ENCODE measurements at places on chromosomes 16 and 17.

GRCh38 chr16:14172200-14172809 lies 101.2 kb downstream of the MRTFB start:
- no peak for DNase-seq

- no peak for DNase-seq
Observed at GRCh38 chr17:5921512-5922282, 148.5 kb upstream of the WSCD1 start.

DNA sequence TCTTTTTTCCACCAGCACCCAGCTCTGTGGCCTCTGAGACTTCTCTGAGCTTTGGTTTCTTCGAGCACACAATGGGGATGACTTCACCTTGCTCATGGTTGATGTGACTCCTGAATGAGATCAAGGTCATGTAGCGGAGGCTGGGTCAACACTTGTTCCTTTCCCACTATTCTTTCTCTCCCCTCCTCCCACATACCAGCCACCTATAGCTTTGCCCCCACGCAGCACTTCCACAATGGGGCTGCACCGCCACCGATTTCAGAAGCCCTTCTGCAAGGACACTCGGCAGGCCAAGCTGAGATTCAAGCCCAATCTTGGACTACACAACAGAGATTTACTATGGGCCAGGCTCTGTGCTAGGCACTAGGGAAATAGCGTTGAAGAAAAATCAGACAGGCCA lies 14.4 kb downstream of the TRIM25 start:
- DNase-seq, result no peak

GRCh38 chr17:68710035-68710780 lies 109.0 kb upstream of the FAM20A start:
- DNase-seq, result no peak

GRCh38 chr17:9951803-9952202 lies 46.7 kb upstream of the RCVRN start:
- no peak for DNase-seq

GRCh38 chr17:296906-297690 lies 55.5 kb downstream of the RPH3AL start:
- DNase-seq, result no peak

DNA sequence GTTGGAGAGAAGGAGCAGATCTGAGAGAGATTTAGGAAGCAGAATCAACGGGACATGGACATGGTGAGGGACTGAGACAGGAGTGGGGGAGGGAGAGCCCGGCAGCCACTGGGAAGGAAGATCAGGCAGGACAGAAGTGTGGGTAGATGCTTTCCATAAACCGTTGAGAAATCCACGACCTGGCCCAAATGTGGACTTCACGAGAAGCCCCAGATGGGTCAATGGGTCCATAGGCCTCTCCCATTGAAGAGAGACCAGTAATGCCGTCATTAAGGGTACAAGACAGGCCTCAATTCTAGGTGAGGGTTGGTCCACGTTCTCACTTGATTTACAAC lies 530 bp upstream of the CCL22 start:
- DNase-seq, result no peak

DNA sequence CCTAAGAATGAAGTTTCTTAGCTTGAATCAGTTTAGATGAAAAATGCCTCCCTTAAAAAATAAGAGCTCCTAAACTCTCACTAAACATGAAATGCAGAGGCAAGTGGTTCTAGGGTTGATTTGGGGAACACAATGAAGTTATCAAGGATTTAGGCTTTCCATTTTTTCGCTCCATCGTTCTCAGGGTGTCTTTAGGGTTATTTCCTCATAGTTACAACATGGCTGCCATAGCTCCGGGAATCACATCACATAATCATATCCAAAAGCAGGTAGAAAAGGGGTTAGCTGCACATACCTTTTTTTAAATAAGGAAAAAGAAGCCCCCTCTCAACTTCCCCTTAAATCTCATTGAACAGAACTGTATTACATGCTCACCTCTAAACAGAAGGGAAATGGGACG lies 21.4 kb downstream of the ZP2 start:
- no peak for DNase-seq

DNA sequence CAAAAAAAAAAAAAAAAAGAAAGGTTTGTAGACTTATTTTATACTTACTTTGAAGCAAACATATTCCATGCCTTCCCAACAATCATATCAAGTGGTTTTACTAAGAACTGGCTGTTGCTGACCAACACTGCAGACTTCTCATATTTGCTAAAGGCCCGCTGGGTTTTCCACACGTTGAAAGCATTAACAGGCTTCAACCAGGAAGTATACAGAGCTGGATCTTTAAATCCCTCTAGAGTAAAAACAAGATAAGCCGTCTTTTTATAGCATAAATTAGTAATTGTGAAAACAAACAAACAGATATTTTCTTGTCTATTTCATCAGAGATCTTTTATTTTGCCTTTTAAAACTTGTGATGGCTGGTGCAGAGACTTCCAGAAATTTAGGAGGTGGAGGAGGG lies 29.1 kb downstream of the TUBD1 start:
- DNase-seq, result no peak

DNA sequence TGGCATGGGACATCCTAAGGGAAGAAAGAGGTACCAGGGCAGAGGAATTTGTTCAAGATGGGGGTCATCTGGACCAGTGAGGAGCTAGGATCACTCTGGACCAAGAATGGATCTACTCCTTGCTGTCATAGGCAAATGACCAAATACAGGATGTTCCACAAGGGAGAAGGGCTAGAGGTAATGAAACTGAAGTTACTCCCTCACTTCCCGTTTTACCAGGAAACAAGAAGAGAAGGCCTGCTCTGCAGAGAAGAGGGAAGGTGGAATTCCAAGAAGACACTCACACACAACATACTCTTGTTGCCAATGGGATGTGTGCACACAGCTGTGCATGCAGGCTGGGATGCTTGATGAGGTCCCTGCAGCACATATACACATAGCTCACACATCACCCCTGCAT lies 38.6 kb downstream of the NEUROD2 start:
- DNase-seq, result no peak

DNA sequence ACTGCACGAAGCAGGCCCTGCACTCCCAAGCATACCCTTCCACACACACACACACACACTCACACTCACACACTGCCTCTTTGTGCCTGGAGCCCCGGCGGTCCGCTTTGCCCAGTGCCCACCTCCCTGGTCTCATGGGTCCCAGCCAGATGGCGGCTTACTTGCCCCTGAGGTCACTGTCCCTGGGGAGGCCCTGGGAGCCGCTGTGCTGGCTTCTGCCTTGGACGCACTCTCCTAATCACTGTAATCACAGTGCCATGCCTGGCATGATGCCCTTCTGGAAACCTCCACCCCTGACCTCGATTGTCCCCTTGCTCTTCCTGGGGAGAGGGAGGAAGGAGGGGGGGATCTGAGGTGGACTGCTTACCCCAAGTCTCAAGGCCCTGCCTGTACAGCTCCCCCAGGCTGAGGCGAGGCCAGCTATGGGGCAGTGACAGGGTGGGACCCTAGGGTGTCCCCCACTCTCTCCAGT lies 36.0 kb downstream of the ARHGAP23 start:
- DNase-seq, result no peak

DNA sequence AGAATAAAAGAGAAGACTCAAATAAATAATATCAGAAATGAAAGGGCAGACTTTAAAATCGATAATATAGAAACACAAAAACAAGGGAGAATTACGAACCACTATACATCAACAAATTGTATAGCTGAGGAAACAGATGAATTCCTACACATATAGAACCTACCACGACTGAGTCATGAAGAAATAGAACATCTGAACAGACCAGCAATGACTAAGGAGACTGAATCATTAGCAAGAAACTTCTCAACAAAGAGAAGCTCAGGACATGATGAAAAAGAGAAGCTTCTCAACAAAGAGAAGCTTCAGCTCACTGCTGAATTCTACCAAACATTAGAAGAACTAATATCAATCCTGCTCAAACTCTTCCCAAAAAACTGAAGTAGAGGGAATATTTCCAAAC lies 255.9 kb downstream of the CEP112 start:
- no peak for DNase-seq

DNA sequence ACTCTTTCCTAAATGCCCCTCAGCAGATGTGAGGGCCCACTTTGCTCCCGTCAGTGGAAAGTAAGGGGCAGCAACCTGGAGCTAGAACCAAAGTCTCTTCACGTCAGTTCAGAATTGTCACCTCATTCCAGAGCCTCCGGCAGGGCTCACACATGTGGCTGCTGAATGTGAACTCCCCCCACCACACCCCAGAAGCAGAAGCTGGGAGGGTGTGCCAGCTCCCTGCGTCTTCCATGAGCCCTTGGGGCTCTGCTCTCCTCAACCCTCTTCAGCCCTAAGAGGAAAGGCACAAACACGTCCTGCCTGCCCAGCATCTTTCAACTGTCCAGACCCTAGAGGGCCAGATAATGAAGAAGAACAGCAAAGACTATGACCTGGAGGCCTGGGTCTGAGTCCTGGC lies 105.3 kb downstream of the SALL1 start:
- DNase-seq, result no peak
